ENCODE measurements at places on chromosomes 5 and 9.

DNA sequence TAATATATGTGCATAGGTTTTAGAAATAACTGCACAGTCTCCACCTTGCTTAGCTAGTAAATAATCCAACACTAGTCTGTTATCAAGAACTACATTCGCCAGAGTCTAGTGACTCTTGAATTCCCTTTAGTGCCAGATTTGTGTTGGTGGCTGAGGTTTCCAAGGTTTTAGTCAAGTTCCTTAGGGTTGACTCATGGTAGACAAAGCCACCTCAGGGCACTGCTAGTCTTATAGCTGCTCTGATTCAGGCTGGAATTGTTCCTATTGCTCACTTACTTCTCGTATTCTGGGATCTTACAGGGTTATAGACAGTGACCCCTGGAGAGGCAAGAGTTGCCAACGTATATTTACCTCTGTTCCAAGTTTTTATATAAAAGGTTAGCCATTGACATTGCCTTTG lies 1369.8 kb upstream of the CDH9 start:
- DNase-seq, result no peak

GRCh38 chr9:137253717-137254623 lies 1.2 kb upstream of the NELFB start:
- no peak for DNase-seq

- DNase-seq, result no peak
Observed at GRCh38 chr5:83563631-83564030, 92.1 kb downstream of the VCAN start.

- DNase-seq, result no peak
Observed at GRCh38 chr9:89929315-89929672, 324.5 kb downstream of the GADD45G start.

DNA sequence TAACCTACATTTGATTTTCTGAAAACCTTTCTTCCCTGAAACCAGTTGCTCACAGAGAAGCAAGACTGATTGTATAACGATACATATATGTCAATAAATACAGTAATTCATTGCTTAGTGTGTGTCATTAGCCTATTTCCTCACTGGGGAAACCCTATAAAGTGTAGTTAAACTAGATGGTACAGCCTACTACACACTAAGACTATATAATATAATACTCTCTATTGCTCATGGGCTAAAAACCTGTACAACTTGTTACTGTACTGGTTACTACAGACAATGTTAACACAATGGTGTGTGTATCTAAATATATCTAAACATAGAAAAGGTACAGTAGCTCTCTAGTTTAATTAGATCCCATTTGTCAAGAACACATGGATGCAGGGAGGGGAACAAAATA lies 181.2 kb downstream of the CDH18 start:
- no peak for DNase-seq

DNA sequence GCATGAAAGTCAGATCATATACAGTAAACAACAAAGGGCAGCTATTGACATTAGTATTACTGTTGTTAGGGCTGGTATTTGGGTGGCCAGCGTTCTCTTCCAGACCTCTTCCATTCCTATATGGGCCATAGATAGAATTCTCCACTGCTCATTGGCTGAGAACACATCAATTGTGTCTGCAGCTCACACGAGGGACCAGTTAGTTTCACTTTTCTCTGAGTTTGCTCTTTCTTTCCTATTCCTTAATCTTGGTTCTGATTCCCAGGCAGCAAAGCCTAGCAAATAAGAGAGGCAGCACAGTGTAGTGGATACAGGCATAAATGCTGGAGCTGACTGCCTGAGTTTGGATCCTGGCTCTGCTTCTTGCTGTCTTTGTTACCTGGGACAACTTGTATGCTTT lies 476.4 kb downstream of the SPOCK1 start:
- no peak for DNase-seq

DNA sequence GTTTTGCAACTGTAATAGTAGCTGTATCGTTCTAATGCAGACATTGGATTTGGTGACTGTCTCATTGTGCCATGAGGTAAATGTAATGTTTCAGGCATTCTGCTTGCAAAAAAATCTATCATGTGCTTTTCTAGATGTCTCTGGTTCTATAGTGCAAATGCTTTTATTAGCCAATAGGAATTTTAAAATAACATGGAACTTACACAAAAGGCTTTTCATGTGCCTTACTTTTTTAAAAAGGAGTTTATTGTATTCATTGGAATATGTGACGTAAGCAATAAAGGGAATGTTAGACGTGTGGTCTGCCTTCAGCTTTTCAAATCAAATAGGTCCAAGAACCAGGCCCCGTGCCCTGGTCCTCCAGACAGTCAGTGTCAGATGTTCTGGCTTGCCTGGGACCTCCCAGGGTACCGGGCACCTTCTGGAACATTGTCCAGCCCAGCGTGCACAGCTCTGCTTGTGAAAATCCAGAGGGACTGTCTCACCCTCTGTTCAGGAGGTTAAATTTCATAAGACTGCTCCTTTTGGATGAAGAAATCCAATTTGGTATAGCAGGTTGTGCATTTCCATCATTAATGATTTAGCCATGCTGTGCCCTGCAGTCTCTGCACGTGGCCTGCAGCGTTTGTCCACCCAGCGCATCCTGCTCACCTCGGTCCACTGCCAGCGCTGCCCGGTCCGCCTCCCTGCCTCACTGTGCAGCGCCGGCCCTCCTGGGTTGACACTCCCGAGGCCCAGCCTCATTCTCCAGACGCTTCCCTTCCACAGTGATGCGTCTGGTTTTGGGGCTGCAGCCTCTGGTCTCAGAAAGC lies 6.6 kb upstream of the AHRR start:
- DNase-seq, result no peak

- no peak for DNase-seq
Observed at GRCh38 chr9:8679371-8679822, 879.8 kb upstream of the DMAC1 start.

GRCh38 chr9:127457191-127457878 lies 6.0 kb downstream of the LRSAM1 start:
- no peak for DNase-seq

GRCh38 chr5:160638161-160638742 lies 213.8 kb downstream of the ATP10B start:
- DNase-seq, result no peak

GRCh38 chr5:170267431-170268152 lies 30.0 kb downstream of the LCP2 start:
- peak; percentile 96 for DNase-seq

DNA sequence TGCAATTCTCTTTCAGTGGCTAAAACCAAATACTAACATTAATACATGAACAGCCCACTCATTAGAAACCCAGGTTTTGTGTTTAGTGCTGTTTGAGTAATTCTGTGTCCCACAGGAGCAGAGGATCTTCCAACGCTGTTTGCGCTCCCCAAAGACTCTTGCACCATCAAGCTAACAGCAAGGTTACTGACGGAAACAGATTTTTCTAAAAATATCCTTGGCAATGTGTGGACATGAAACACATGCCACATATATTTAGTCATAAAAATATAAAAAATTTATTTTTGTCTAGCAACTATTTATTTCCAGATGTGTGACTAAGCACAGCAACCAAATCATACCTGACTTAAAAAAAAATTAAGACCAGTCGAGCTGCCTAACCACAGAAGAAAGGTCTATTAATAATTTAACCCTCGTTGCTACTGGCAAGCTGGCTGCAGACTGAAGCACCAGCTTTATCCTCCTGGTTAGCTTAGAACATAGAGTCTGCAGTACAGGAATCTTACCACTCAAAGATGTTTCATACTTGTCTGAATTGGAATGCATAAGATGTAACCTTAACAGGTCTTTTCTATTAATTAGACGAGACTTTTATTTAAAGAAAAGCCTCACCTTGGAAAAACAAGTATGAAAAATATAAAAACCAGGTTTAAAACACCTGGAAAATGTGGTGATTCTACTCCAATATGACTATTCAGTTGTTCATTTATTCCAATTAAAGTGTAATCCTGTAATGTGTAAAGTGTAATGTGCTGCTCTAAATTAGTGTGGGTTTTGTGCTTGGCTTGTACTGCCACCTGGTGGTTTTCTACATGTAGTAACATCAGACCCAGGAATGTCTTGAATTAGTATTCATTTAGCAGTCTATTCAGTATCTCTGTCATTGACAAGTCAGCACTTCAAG lies 272.5 kb downstream of the EPB41L4A start:
- peak; percentile 87 for DNase-seq

DNA sequence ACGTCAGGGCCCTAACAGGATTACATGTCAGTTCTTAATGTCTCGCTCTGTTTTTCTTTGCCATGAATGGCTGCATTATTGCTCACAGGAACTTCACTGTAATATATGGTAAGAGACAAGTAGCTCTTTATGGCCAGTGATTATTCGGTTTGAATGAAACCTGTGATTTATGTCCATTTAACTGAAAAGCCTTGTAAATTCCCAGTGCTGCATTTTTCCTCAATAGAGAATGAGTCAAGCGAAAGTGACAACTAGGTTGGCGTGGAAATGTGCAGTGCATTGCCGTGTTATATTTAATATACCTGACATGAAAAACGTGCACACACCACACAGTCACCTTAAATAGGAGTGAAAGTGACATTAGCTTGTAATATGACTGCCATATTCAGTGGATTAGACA lies 163.1 kb downstream of the PBX3 start:
- DNase-seq, result no peak

DNA sequence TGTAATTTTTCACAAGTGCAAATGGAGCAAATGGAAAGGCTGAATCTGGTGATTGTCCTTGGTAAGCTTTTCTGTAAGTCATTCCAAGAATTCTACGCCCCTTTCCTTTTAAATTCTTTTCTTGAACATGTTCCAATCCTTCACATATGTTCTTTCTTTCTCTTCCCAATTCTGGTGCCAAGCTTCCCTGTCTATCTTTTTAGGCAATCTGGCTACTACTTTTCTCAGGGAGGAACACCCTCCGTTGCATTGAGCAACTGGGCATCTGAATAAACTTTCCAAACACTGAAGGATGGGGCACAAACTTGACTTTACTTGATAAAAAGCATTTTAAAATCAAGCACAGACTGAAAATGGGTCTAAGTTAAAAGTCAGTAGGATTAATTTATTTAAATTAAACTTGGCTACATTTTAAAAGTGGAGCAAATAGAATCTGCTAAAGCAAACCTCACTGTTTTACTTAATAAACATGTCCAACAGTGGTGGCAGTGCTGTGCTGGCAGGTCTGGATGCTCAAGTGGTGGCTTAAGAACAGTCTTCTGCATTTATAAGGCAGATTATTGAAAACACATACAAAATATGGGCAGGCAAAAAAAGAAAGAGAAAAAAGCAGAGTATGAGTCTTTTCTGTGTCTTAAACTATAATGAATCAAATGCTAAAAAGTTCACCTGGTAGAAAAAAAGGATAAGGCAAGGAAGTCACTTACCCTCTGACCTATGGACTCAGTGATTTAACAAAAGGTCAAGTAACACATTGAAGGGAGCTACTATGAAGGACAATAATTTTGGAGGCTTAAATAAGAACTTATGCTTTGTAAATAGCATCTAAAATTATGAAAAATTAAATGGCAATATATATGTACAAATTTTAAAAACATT lies 5.4 kb downstream of the ELL2 start:
- no peak for DNase-seq

DNA sequence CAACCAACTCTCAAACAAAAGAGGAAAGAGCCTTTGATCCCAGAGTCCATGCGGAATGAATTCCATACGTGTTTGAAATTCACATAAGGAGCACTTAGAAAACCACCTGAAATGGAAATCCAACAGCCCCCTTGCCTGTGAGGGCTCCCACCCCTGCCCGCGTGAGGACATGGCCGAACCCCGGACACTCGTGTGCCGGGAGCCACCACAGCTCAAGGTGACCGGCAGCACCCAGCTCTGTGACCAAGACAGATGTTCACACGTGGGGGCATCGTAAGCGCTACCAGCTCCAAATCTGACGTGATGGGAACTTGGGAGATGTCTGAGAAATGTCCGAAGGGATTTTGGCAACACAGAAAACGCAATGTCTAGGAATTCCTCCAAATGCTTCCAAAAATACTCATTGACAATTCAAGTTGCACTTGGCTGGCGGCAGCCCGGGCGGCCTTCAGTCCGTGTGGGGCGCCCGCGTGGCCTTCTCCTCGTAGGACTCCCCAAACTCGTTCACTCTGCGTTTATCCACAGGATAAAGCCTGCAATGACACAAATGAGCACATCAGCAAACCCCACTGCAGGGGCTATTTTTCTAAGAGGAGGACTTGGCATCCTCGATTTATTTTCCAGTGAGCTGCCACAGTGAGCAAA lies 23.2 kb upstream of the TERT start:
- DNase-seq, result no peak

GRCh38 chr5:179420476-179420875 lies 75.2 kb upstream of the ADAMTS2 start:
- DNase-seq, result no peak

- DNase-seq, result no peak
Observed at GRCh38 chr5:93793159-93793781, 51.9 kb upstream of the POU5F2 start.

DNA sequence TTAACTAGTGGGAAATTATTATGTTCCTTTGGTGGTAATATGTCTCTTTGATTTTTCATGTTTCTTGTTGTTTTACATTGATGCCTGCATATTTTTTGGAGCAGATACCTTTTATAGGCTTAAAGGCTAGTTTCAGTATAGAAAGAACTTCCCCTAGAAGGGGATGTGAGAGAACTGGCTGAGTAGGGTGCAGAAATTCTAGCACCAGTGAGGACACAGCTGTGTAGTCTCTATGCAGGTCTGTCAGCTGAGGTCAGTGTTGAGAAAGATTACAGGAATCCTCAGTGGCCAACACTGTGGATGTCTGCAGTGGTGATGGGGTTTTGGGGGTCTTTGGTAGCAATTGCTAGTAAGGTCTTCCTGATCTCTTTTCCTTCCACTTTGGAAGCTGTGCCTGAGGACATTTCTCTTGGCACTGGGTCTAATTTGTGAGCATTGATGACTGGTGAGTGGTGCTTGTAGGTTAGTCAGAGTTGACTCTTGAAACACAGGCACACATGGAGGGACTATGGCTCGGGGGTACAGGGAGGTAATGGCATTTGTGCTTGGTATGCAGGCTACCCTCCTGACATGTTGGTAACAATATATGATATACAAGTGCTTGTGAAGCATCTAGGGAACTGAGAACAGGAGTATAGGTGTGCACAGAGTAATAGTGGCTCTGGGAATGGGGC lies 221.4 kb downstream of the SPATA31D1 start:
- DNase-seq, result no peak

DNA sequence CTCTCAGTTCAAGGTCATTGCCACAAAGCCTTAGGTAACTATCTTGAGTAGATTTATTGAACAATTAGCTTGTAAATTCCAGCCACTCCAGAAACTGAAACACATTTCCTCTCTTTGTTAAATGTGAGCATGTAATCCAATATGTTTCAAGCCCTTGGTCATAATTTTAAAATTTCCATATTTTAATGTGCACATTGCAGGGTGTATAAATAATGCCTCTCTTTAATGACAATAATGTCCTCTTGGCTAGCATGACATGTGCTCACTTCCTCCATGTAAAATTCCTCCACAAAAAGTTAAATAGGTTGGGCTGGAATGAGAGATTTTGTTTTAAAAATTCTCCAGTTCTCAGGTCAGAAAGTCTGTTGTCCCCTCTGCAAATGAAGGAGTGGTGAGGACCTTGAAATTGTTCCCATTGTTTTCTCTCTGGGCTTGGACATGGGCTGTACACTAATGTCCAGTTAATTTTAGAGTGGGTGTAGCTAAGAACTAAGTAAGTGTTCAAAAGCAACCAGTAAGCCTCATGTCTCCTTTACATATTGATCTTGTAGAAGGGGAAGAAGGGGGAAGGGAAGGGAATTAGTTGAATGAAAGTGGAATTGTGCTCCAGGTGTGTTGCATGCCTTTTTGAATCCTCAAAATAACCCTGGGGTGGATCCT lies 2.9 kb downstream of the PPP3R2 start:
- no peak for DNase-seq
